ENCODE measurements at places on chromosomes 12 and 14.

DNA sequence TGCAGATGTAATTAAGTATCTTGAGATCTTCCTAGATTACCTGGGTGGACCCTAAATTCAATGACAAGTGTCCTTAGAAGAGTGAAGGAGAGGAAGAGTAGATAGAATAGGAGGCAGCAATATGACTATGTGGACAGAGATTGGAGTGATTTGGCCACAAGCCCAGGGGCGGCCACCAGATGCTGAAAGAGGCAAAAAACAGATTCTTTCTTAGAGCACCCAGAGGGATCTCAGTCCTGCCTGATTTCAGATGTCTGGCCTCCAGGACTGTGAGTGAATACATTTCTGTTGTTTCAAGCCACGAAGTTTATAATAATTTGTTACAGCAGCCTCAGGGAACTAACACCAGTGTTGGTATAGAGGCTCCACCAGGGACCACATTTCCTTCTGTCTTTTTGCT is 67.3 kb downstream of the DACT1 start:
- no peak for DNase-seq

DNA sequence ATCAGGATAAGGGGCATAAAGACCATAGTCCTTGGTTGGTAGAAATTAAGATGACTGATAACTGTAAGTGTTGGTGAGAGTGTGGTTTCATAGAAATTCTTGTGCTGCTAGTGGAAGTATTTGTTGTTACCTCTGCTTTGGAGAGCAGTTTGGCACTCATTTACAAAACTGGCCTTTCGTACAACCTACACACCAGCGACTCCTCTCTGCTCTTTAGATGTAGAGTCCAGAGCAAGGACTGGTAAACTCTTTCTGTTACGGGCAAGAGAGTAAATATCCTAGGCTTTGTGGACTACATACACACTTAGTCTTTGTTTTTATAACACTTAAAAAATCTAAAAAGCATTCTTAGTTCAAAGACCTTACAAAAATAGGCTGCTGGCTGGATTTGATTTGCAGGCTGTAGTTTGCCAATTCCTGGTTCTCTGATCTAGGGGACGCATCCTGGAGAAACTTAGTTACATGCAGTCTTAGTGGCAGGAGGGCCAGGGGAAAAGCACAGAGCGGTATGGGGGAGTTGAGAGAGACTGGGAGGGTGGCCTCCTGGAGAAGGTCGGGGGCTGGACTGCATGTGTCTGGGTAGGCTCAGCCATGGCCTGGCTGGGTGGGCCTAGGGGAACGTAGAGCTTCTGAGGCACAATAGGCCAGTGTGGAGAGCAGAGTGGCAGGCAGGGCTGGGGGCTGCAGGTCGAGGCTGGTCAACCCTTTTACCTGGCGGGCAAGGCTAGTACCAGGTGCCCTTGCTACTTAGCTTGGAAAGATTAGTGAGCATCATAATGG is 55.3 kb upstream of the AMN start:
- DNase-seq: no peak

DNA sequence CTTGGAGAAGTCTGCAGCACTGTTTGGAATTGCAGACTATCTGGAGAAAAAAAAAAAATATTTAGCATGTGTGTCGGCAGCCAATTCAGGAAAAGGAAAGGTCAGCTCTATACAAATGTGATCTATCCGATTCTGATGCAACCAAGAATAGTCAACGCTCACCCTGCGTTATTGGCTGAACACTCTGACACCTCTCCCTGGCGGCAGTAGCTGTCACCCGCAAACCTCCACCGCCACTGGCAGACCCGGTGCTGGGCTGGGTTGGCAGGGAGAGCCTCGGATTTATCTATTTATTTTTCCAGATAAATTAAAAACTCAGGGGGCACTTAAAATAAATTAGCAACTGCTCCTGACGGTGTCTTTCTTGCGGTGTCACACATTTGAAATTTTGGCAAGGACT is 409.7 kb downstream of the VRK1 start:
- no peak for DNase-seq

GRCh38 chr12:42758806-42759205 is 169.3 kb upstream of the PRICKLE1 start:
- no peak for DNase-seq

DNA sequence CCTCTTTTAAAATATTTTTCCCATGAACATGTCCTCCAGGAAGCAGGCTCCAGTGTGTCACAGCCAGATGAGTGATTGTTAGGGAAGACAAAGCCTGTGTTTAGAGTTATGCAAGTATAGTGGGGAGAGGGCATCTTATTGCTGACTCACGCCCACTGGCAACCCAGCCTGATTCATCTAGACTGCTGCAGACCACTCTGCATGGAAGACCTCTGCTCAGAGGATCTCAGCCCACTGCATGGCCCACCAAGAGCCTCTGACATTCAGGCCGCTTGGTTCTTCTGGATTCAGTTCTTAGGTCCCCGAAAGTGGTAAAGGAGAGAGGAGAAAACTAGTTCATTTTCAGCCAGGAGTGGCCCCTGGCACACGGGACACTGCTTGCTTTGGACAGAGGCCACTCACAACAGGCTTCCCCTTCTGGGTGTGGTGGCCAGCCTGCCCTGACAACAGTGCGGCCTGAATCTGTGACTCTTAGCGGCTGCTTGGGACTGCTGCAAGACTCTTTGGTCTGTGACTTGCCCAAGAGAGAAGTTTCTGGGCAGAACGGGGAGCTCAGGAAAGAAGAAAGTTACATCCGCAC is 266.3 kb downstream of the ZFP36L1 start:
- no peak for DNase-seq

DNA sequence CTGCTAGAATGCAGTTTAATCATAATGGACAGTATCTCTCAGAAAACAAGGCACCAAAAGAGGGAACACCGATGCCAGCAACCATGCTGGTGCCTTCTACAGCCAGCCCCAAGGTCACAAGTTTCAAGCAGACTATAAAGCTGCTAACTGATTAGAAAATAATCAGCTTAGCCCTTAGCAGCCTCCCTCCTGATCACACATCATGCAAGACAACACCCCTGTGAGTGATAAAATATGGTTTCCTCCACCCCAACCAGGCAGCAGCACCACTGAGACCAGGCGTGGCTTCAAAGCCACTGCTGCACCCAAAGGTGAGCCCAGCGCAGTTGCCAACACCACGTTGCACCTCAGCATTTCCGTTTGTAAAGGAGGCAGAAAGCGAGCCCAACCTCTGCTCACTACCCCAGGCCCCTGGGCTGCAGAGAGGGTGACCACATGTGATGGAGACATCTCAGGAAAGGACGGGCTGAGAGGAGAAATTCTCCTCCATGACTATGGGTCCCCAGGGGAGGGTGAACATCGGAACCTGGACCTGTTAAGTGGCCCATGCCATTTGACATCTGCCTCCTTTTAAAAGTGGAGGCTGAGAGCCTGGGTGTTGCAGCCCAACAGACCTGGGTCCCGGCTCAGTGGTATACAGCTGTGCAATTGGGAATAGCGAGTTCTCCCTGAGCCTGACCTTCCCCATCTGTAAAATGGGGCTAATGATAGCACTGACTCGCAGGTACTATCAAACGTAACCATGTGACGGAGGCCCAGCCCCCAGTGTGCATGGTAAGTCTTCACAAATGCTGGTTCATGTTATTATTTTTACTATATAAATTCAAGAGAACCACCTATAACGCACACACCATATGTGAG is 11.5 kb downstream of the ZFP36L1 start:
- DNase-seq: no peak

DNA sequence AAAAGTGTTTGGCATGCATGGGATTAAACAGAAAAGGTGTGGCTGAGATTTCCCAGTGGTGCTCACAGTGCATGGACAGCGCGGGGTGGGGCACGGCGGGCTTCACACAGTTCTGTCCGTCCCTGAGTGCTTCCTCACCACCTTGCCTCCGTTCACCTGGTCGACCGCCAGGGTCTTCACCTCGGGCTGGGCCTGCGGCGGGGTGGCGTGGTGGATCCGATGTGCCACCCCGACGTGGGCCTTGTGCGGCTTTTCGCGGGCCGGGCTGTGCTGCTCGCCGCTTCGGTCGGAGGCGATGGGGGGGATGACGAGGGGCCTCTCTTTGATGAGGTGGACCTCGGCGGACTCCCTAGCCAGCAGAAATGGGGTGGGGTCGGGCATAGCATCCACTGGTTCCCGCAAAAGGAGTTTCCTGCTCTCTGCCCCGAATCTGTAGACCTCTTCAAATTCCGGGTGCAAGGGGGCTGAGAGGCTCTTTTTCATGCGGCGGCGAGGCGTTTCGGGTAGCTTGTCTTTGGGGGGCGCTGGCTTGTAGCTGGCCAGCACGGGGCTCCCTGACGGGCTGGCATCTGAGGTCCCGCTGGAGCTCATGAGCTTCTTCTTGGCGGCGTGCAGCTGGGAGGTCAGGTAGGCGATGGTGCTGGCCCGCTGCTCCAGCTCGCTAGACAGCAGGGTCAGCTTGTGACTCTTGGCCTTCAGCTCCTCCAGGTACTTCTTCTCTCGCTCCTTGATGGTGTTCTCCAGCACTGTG is 35.5 kb downstream of the CCDC92 start:
- no peak for DNase-seq

DNA sequence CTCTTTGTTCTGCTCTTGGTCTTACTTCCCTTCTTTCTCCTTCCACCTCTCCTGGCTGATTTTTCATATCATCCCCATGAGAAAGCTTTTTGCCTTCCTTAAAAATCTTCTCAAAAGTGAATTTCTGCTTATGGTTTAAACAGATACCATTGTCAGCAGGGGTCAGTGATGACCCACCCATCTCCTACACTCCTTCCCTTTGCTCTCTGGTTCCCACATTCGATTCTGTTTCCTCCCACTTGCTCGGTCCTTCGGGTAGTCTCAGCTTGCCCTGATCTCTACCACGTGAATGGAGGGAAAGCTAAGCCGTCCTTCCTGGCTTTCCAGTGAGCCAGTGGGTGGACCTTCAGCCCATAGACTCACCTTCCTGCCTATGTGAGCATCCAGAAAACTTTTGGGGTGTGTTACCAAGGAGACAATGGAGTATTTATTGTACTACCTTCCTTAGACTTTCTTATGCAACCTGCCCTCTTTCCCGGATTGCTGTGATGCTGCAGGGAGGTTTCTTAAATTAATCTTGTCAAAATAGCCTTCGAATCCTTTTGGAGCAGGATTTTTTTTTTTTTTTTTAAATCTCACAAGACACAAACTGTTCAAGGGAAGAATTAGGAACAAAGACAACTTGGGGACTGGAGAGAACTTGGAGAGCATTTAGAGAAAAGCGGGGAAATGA is 306.3 kb downstream of the CACNA1C start:
- DNase-seq: no peak
